Activated B cell treated with CpG ODN at 0.5 μM for 24 hours (primary cell): ENCODE measurements at places on chromosomes 2 and 18.

DNA sequence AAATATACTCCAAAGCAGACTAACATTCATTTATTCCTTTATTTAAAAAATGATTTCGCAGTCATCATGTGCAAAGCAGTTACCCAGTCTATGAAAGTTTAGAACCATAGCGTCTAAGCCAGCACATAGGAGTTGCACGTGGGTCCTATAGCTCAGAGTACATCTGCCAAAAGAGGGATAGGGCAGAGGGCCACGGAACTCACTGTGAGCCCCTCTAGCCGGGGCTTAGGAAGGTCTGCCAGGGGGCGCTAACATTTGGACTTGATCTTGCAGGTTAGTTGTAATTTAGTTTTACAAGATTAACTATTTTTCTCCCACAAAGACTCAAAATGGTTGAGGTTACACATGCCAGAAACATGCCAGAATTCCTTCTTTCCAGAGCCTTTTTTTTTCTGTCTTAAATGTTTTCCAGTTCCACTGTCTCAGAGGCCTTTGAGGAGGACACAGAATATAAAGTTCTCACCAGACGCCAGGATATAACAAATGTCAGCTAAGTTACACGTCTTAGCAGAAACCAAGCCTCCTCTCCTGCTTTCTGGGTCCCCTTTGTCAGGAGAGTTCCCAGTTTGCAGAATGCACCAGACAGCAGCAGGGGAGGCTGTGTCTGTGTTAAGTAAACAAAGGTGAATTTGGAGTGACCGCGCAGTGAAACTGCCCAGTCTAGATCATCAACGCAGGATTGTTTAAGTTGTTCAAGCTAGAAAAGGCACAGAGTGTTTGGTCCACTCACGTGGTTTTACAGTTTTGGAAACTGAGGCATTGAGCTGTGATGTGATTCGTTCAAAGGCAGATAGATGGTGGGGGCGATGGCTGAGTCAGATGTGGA is 292.0 kb downstream of the PRKCE start:
- DNase-seq: no peak

DNA sequence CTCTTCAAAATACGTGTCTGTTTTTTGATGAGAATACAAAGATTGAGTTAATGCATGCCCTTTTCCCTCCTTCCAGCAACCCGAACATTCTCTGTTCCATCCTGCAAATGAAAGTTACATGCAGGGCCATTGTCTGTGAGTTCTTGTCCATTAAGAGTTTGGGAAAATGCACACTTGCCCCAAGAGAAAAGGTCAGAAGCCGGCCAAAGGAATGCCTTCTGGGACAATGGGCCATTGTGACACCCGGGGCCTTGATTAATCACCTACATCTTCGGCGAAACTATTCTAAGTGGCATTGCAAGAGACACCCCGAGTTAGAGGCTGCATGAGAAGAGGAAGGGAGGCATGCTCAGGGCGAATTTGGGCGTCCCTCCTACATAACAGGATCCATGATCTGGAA is 73.7 kb upstream of the COPS8 start:
- DNase-seq: no peak

GRCh38 chr2:104909317-104909716 is 55.4 kb downstream of the POU3F3 start:
- no peak for DNase-seq

DNA sequence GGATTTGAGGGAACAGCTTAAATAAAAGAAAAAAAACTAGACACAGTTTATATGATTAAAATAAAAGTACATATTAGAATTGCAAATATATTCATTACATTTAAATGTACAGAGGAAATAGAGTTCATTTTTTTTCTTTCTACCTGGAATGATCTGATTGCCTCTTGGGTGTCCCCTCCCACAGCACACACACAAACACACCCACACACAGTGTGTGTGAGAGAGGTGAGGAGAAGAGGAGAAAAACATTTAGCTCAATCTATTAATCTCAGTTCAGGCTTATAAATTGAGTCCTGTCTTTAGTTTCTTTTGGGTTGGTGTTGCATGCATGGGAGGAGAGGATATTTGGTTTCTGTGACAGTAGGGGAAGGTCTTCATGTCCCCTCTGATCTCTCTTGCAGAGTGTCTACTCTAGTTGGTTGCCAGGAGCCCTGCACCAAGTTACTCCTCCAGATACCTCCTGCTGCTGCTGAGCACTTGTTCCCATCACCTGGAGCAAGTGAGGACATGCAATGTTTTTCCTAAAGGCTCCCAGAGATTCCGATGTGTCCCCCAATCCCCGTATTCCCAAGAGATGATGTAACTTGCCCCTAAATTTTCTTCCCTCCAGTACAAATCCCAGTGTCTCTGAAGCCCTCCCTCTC is 50.8 kb upstream of the REG3A start:
- DNase-seq: no peak

GRCh38 chr2:17628349-17629261 is 88.1 kb downstream of the VSNL1 start:
- DNase-seq: no peak

DNA sequence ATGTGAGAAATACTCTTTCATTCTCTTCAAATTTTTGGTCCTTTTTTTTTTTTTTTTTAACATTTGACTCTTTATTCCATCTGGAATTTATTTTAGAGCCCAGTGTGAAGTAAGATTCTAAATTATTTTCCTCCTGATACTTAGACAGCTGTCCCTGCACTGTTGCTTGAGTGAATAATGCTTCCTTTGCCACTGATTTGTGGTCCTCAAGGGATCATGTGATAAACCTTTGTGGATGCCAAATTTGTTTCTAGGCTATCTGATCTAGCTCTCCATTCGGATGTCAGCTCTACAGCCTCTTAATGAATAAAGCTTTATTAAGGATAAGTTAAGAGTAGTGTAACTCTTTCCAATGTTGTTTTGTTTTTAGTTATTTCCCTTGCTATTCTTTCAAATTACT is 142.3 kb downstream of the SMAD7 start:
- DNase-seq: no peak
